Stimulated activated CD4-positive, alpha-beta T cell treated with anti-CD3 and anti-CD28 coated beads, Interleukin-4, amount 100 ng/mL, for 48 hours (primary cell): ENCODE measurements at places on chromosomes 5 and 9.

DNA sequence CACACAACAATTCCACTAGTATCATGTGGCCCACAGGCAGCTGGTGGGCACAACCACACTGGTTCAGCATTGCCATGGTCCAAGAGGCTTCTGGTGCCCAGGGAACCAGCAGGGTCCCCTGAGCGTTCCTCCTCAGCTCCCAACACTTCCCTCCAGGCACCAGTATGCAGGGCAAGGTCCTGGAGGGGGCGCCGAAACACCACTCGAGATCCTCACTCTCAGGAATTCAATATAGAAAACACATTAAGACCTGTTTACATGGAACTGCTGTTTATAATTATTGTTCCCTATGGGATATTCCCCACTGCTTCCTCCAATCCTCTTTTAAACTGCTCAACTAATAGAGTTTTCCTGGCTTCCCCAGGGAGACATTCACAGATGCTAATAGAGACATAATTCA, 91.9 kb upstream of the GABRP start:
- DNase-seq, result no peak

DNA sequence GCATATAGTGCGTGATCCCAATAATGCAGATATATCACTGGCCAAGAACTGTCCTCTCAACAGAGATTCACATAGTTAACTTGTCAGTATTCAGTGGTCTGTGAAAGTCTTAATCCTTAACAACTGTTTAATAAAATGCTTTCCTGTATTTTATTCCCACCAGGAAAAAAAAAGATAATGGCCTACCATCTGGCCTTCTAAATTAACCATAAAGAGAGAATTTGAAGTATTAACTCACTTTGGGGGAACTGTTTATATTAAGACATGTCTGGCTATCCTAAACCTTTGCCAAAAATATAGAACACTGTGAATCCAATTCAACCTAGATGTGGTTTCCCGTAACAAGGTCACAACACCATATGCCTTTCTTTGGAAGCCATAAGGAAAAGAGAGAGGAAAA, 818 bp upstream of the FREM1 start:
- DNase-seq, result no peak

DNA sequence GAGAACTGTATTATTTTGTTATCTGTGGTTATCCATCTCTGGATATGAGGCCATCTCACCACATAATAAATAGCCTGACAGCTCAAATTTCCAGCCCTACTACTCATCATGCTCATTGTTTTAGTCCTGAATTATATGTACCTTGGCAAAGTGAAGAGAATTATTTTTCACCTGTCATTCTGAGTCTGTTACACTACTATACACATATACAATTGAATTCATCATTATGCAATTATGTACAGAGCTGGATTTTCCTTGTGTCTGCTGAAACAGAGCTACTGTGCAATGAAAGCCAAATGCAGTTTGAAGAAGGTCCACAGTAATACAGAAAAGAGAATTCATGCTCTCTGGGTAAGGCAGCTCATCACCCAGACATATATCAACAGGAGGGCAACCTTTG, 28.5 kb downstream of the ESM1 start:
- no peak for DNase-seq

GRCh38 chr9:94081864-94082463, 2.3 kb upstream of the PTPDC1 start:
- no peak for DNase-seq

DNA sequence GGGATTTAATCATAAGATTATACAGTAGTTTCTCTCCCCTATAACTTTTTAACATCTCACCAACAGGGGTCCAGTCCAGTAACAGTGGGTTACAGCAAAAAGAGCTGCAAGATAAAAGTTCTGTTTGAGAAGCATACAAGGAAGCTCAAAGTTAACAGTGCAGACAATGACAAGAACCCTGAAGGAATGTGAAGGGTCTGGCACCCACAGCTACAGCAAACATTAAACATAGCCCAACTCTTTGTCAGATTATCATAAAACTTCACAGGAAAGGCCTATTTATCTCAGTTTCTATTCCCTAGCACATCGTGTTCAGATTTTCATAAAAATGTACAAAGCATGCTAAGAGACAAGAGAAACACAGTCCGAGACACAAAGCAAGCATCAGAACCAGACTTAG, 309.4 kb downstream of the DIRAS2 start:
- DNase-seq, result no peak

DNA sequence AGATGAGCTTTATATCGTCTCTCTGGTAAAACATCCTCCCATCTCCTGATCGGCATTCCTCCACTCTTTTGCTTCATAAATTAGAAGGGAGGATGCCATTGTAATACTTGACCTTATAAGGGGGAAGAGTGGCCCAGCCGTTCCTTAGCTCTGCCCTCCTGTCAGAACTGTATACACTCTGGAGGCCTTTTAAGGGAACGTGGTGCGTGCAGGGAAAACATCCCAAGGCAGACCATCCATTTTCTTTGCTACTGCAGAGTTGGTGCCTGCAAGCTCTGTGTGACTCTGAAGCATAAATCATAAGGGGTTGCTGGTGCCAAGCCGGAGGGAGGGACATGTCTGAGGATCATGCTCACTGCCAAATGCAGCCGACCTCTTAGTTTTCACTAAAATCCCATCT, 90.4 kb downstream of the PGM5 start:
- DNase-seq, result no peak

DNA sequence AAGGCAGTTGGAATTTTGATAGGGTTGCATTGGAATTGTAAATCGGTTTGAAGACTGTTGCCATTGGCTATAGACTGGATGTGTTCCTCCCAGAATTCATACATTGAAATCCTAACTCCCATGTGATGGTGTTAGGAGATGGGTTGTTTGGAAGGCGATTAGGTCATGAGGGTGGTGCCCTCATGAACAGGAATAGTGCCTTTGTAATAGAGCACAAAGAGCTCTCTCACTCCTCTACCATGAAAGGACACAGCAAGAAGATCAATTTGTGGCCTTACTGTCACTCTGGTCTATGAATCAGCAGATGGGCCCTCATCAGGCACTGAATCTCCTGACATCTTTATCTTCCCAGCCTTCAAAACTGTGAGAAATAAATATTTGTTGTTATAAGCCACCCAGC, 133.2 kb downstream of the PARP8 start:
- DNase-seq, result no peak

DNA sequence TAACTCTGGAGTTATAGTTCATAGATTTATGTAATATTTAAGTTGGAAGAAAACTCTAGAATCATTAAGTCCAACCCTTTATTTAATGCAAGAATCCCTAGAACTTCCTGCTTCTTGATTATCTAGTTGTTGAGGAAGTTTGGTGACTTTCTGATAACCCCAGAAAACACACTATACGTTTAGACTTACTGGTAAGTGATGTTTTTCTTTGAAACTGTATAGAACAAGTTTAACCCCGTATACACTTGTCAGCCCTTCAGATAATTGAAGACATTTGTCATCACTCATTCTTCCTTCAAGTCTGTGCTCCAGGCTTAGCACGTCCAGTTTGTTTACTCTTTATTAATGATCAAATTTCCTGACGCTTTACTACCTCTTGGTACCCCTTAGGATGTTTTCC, 9.0 kb downstream of the NDUFS4 start:
- DNase-seq, result no peak

DNA sequence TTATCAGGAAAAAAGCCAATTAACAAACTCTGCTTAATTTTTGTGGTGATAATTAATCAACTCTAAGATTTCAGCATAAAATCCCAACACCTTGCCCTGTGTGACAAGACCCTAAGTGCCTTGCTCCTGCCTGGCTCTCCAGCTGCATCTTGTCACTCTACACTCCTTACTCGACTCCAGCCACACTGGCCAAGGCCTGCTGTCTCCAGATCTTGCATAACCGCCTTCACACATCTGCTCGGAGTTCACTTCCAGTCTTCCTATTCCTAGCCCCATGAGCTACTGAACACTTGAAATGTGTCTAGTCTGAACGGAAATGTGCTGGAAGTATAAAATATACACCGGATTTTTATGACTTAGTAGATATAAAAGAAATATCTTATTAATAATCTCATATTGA, 259.6 kb downstream of the EPB41L4A start:
- DNase-seq, result no peak

DNA sequence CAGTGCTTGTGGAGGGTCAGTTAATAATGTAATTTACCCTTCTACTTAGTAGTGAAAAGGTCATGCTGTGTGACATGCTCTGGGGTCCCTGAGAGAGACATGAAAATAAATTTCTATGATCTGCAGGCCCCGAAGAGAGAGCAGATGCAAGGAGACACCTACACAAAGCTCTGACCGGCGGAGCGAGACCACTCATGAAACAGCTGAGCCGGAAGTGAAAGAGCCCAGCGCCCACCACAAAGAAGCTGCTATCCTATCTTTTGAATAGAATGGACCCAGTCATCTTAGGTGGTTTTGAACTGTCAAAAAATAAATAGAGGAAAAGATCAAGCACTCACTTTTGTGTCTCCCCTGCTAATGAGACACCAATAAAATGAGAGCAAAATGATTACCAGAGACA, 190.0 kb downstream of the MED10 start:
- DNase-seq, result no peak

DNA sequence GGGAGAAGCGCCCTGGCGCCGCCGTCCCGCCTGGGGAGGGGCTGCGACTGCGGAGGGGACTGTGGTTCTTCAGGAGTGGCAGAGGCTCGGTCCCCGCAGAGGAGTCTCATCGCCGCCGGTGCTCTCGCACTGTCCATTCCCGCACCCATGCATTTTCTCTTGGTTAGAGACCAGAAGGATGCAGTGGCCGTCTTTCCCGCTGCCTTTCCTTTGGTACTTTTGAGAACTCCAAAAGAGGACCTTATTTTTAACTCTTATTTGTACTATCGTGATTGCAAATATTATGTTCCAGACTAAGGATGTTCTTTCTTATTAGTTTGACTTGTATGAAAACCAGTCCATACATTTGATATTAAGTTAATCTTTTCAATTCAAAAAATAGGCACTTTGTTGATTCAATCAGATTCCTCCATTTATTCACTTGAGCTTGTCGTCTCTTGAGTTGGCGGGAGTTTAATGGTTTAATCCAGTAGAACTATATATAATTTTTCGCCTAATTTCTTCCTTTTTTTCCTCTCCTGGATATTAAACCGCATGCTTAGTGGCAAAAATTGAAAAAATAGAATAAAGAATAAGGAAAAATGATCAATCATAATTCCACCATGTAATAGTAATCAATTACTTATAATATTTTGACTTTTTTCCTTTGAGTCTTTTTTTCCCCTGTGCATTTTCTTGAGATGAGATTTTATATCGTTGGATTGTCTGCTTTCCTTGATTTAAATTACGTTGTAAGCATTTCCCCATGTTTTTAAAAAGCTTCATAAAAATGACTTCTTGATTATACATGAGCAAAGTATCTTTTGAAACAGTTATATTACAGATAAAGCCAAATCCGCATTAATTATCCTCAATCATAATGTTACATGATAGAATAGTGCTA, 861 bp downstream of the ZFYVE16 start:
- DNase-seq, result peak; percentile 43

DNA sequence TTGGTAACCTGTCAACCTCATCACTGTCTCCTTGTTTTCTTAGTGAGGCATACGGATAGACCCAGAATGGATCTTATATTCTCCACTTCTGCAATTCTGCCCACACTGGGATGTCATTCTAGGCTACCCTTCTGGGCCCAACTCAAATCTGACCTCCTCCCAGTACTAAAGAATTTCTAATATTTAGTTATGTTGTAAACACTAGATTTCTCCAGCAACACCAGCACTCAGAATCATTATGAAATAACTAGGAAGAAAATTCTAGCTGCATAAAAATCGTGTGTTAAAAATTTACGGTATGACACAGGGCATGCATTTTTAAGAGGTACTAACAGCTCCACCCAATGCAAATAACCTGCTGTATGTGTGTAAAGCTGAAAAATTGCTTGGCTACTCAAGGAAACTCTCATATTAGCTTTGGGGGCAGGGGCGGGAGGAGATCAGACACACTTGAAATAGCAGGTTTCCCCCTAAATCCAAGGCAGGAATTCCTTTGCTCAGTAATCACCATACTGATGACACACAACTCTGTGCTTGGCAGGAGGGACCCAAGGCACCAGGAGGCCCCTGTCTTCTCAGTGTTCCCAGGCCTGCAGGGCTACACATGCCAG, 27.3 kb downstream of the MACROH2A1 start:
- no peak for DNase-seq

- DNase-seq, result no peak
Observed at GRCh38 chr9:114202849-114203248, 47.5 kb downstream of the COL27A1 start.

GRCh38 chr5:1656271-1656975, 132.7 kb upstream of the LPCAT1 start:
- DNase-seq, result no peak

- DNase-seq, result no peak
Observed at GRCh38 chr5:60958712-60959111, 13.7 kb downstream of the NDUFAF2 start.

DNA sequence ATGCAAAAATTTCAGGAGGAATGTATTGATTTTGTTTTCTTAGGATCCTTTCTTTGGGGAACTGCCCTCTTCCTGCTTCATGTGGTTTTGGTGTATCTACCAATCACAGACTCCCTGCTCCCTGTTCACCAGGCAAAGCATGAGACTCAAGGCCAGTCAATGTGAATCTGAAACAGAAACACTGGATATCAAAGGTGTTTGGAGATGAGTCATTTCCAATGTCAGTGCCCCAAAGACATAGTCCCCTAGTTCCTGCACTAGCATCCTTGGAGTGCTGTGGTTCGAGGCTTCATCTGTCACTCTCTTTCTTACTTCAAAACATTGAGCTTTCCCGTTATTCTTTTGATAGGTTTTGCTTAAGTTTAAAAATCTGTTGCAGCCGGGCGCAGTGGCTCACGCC, 8.1 kb downstream of the PPP3R2 start:
- DNase-seq, result no peak

DNA sequence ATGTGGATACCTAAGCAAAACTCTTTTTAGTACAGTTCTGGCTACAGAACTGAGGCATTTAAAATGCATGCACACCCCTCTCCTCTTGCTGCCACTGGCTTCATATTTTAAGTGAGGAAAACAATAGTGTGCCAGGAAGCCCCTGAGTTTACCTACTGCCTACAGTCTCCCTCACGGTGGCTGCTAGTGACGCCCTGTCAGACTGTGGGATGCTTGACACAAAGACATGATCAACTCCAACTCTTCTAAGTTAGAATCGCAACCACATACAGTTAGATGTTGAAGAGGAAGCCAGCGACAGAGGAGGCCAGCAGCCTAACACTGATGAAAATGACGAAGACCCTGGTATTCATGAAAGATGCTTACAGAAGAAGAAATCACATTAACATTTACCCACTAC, 1.3 kb downstream of the SEC16A start:
- no peak for DNase-seq

DNA sequence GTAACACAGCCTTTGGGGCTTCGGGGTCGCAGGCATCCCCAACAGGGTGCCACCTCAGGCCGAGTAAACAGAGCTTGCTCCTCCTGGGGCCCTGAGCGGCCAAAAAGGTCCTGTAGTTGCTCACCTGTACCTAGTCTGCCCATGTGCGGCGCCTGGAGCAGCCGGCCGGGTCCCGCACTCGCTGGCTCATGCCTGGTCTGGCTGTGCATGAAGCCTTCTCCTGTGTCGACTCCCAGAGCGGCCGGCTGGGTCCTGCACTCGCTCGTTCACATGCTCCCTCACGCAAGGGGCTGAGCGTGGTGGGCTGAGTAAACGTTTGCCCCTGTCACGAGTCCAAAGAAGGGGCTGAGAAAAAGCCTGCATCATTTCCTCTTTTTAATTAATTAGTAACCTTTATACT, 162.4 kb upstream of the TUT7 start:
- DNase-seq, result no peak

GRCh38 chr9:132538071-132538470, 44.3 kb upstream of the BARHL1 start:
- DNase-seq, result no peak

GRCh38 chr9:108565651-108566378, 290.0 kb downstream of the ACTL7B start:
- DNase-seq, result no peak

GRCh38 chr5:122924203-122924602, 78.8 kb downstream of the SNX24 start:
- no peak for DNase-seq
